ENCODE measurements at places on chromosomes 12 and 14.
A peak's percentile ranks its signal among the peaks of the same experiment; 100 is the strongest.

- H3K27me3 ChIP-seq: peaks cover 24% of the 10 kb centered on the region
- no peaks in the 10 kb centered on the region for H3K36me3 ChIP-seq
- no peaks in the 10 kb centered on the region for H3K4me1 ChIP-seq
- no peak overlapping the region for H3K27ac ChIP-seq
Measured at GRCh38 chr12:109687250-109687649, 26.4 kb upstream of the FAM222A start.

DNA sequence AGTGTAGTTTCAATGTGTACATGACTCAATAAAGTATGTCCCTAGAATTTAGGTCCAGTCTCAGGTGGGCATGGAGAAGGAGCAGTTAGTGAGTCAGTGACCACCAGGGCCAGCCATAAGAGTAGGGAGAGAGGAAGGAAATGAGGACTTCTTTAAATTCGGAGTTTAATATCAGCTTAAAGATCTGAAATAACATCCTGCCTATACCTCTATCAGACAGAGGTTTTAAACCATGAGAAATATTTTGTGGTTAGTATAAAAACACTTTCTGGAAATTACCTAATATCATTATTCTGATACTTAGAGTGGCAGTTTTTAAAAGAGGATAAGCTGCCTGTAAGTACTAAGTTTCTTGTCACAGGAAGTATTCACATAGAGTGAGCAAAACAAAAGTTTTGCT, 61.7 kb upstream of the ST8SIA1 start:
- H3K36me3 ChIP-seq: no peaks in the 10 kb centered on the region
- H3K27me3 ChIP-seq: peaks cover 1% of the 10 kb centered on the region
- H3K4me3 ChIP-seq: no peak overlapping the region
- no peak overlapping the region for H3K27ac ChIP-seq
- no peak for DNase-seq

DNA sequence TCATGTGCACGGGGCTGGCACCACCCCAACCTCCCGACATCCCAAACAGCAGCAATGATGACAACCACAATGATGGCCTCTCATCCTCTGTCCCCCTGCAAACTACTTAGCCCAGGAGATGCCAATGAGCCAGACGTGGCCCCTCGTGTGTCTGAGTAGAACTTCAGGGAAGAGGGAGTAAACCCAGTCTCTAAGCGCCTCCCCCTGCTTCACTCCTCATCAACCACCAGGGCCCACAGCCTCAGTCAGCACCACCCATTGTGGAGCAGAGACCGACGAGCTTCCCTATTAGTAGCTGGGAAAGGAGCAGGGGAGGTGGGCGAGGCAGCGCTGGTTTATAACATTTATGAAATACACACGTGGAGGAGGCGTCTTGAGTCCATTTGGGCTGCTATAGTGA, 182.7 kb upstream of the SFSWAP start:
- H3K27ac ChIP-seq: no peak overlapping the region
- H3K27me3 ChIP-seq: 0 out of 2 replicates have a peak, but pooled peaks cover 2% of the 10 kb centered on the region
- no peak for DNase-seq
- H3K4me3 ChIP-seq: no peak overlapping the region
- no peaks in the 10 kb centered on the region for H3K36me3 ChIP-seq
- no peaks in the 10 kb centered on the region for H3K4me1 ChIP-seq

GRCh38 chr12:13147688-13148484, 44.4 kb upstream of the GSG1 start:
- H3K36me3 ChIP-seq: no peaks in the 10 kb centered on the region
- no peaks in the 10 kb centered on the region for H3K27me3 ChIP-seq
- no peak for DNase-seq
- no peak overlapping the region for H3K27ac ChIP-seq
- no peak overlapping the region for H3K4me3 ChIP-seq

DNA sequence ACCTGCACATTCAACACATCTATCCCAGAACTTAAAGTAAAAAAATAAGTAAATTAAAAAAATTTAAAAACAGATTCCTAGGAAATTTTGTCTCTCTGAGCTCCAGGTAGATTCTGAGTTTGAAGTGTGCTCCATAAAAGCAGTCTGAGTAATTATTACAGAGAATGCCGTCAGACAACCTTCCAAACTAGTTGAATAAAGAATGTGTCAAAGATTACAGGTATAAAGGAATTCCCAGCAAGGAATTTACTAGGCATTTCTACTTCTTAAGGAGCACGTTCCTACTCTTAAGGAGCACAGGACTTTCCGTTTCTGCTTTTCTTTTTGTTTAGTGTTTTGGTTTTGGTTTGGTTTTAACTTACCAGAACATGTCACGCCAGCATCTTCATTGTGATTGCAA, 7.1 kb downstream of the CD163 start:
- no peak overlapping the region for H3K27ac ChIP-seq
- H3K4me1 ChIP-seq: peaks cover 47% of the 10 kb centered on the region
- DNase-seq: no peak
- no peaks in the 10 kb centered on the region for H3K27me3 ChIP-seq
- H3K36me3 ChIP-seq: peaks cover 9% of the 10 kb centered on the region
- H3K4me3 ChIP-seq: no peak overlapping the region

- peak overlapping the region; percentile 20 for H3K4me3 ChIP-seq
- H3K27ac ChIP-seq: peak overlapping the region; percentile 88
- peaks cover 43% of the 10 kb centered on the region for H3K4me1 ChIP-seq
- H3K27me3 ChIP-seq: peaks cover 4% of the 10 kb centered on the region
- DNase-seq: peak; percentile 78
- H3K36me3 ChIP-seq: no peaks in the 10 kb centered on the region
Measured at GRCh38 chr14:74978416-74978947, 23.1 kb upstream of the PGF start.

GRCh38 chr12:27828196-27828595, 48.2 kb upstream of the MANSC4 start:
- H3K27me3 ChIP-seq: no peaks in the 10 kb centered on the region
- H3K4me1 ChIP-seq: peaks cover 22% of the 10 kb centered on the region
- H3K27ac ChIP-seq: no peak overlapping the region
- peak; percentile 13 for DNase-seq
- H3K4me3 ChIP-seq: no peak overlapping the region

GRCh38 chr12:90253674-90254181, 545.1 kb upstream of the ATP2B1 start:
- DNase-seq: peak; percentile 87
- peak overlapping the region; percentile 56 for H3K27ac ChIP-seq
- peaks cover 18% of the 10 kb centered on the region for H3K4me1 ChIP-seq

DNA sequence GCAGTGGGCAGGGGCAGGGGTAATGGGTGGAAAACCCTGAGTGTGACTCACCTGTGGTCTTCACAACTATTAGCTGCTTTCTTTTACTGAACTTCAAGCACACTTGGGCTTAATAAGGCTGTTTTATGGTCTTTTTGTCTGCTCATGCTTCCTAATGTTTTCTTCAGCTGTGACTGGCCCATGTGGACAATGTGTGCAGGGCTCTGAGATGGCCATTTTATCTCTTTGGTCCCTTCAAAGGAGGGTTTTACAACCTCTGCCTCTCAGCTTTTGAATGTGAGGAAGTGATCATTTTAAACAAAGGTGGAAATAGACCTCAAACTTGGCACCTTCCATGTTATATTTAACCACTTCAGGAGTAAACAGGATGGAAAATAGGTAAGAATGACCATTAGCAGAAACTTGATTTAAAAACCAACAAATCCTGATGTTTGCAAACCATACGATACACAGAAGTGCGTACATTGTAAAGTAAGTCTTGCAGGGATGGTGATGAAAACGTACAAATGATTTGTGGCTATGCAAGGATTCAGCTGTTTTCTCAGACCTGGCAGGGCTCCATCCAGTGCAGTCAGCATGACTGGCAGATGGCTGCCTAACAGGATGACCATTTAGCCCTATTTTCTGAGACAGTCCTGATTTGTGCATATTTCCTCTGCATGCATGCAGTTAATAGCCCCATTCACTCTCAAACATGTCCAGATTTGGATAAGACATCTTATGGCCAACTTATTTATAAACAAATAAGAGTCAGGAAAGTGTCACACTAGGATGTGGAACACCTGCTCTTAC, 103.2 kb downstream of the SLC38A4 start:
- H3K27me3 ChIP-seq: no peaks in the 10 kb centered on the region
- no peak overlapping the region for H3K27ac ChIP-seq
- no peak overlapping the region for H3K4me3 ChIP-seq
- no peaks in the 10 kb centered on the region for H3K36me3 ChIP-seq
- no peaks in the 10 kb centered on the region for H3K4me1 ChIP-seq
- no peak for DNase-seq

DNA sequence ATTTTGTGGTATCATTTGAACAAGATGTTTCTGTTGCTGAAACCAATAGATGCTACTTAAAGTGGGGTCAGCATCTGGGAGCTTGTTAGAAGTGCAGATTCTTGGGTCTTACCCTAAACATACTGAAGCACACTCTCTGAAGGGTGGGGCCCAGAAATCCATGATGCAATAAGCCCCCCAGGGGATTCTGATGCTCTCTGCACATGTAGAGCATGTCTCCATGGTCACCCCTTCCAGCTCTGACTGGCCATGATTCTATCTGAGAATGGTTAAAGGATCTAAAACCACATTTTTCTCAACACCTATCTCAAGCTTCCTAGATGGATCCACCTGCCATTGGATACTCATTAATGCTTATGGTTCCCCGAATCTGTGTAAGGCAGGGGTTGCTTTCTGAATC, 20.4 kb downstream of the JDP2 start:
- H3K4me1 ChIP-seq: peaks cover 41% of the 10 kb centered on the region
- no peak for DNase-seq
- H3K4me3 ChIP-seq: no peak overlapping the region
- H3K27ac ChIP-seq: no peak overlapping the region
- H3K36me3 ChIP-seq: peaks cover 32% of the 10 kb centered on the region
- H3K27me3 ChIP-seq: peaks cover 2% of the 10 kb centered on the region

GRCh38 chr12:84056-84455, 17.5 kb downstream of the IQSEC3 start:
- H3K36me3 ChIP-seq: no peaks in the 10 kb centered on the region
- no peaks in the 10 kb centered on the region for H3K4me1 ChIP-seq
- peaks cover 64% of the 10 kb centered on the region for H3K27me3 ChIP-seq
- H3K27ac ChIP-seq: no peak overlapping the region

- H3K4me1 ChIP-seq: no peaks in the 10 kb centered on the region
- H3K27ac ChIP-seq: no peak overlapping the region
- H3K27me3 ChIP-seq: peaks cover 2% of the 10 kb centered on the region
- H3K36me3 ChIP-seq: no peaks in the 10 kb centered on the region
- no peak overlapping the region for H3K4me3 ChIP-seq
- DNase-seq: no peak
Measured at GRCh38 chr12:112549031-112549430, 130.3 kb downstream of the PTPN11 start.

DNA sequence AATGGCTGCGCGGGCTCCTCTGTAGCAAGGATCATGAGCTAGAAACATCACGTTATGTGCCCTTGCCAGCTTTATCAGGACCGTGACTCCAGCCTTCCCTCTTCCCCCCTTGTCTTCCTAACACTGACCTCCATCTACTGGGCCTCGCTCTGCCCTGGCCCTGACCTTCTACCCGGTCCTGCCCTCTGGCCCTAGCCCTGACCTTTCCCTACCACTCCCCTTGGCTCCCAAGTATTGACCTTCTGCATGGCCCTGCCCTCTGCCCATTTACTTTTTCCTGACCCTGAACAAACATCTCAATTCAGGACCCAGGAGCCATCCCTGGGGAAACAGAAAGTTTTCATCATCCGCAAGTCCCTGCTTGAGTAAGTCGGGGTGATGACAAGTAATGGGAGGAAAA, 2.0 kb downstream of the SOAT2 start:
- no peak overlapping the region for H3K4me3 ChIP-seq
- H3K27me3 ChIP-seq: no peaks in the 10 kb centered on the region
- H3K27ac ChIP-seq: no peak overlapping the region
- peaks cover 4% of the 10 kb centered on the region for H3K4me1 ChIP-seq
- DNase-seq: no peak

DNA sequence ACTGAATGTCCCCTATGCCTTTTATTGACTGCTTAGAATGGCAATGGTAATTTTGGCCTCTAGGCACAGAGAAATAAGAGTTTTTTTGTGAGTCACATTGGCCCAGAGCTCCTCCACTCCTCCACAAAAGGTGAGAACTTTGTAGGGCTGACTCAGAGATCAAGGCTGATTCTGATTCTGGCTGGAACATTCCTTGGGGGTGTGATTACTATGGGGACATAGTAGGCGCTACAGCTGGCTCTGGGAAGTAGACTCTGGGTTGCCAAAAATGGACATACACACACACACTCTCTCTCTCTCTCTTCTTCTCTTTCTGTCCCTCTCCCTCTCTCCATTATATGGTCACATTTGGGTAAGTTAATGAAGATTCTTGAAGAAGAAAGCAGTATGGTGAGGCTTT, 174.6 kb upstream of the DDHD1 start:
- H3K27ac ChIP-seq: no peak overlapping the region
- DNase-seq: peak; percentile 49
- H3K27me3 ChIP-seq: no peaks in the 10 kb centered on the region
- no peaks in the 10 kb centered on the region for H3K36me3 ChIP-seq

DNA sequence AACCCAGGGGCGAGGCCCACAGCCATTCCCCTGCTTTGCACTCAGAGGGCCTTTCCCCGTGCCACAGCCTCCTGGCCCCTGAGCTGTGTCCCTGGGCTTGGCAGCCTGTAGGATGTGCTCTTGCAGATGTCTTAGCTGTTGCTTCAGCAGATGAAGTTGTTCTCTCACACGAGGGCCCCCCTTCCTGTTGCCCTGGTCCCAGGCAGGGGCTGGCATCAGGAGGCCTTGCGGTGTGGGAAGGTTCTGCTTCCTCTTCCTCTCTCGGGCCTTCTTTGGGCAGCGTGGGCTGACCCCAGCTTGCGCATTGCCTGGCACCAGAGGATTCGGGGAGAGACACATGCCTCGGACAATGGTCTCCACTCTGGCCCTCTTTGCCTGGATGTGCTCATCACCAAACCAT, 12.7 kb downstream of the PROX2 start:
- H3K4me3 ChIP-seq: no peak overlapping the region
- no peaks in the 10 kb centered on the region for H3K36me3 ChIP-seq
- DNase-seq: no peak
- H3K27ac ChIP-seq: no peak overlapping the region

GRCh38 chr14:35395283-35395682, 9.3 kb downstream of the NFKBIA start:
- DNase-seq: no peak
- H3K36me3 ChIP-seq: peaks cover 4% of the 10 kb centered on the region
- no peak overlapping the region for H3K4me3 ChIP-seq
- H3K4me1 ChIP-seq: peaks cover 26% of the 10 kb centered on the region
- peaks cover 4% of the 10 kb centered on the region for H3K27me3 ChIP-seq

DNA sequence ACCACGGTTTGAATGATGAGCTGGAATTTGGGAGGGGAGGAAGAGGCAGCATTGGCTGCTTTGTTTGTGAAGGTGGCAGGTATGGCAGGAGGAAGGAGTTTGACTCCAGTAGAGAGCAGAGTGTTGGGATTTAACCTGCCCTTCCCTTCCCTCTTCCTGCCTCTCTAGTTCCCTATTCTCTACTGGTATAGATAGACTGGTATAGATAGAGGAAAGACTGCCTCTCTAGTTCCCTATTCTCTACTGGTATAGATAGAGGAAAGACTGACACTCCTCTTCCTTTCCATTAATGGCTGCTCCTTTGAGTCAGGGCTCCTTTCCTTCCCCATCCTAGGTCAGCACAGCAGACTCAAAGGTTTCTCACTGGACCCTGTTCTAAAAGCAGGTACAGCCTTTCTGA, 8.4 kb upstream of the SYCP3 start:
- no peak for DNase-seq
- H3K27ac ChIP-seq: no peak overlapping the region
- H3K4me3 ChIP-seq: no peak overlapping the region
- peaks cover 7% of the 10 kb centered on the region for H3K36me3 ChIP-seq
- no peaks in the 10 kb centered on the region for H3K4me1 ChIP-seq
